ENCODE measurements at places on chromosomes 1 and 21.

GRCh38 chr1:42979036-42979430, 20.4 kb upstream of the SLC2A1 start:
- no peak for DNase-seq

- DNase-seq, result no peak
Observed at GRCh38 chr1:176575991-176576390, 113.0 kb downstream of the PAPPA2 start.

DNA sequence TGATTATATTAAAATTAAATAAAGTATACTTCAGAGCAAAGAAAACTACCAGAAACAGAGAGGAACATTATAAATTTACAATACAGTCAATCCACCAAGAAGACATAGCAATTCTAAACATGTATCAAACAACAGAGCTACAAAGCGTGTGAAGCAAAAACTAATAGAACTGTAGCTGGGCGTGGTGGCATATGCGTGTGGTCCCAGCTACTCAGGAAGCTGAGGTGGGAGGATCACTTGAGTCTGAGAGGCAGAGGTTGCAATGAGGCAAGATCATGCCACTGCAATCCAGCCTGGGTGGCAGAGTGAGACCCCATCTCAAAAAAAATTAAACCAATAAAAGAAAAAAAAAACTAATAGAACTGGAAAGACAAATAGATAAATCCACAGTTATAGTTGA, 12.3 kb downstream of the CCDC185 start:
- DNase-seq, result no peak

- DNase-seq, result no peak
Observed at GRCh38 chr21:45250914-45251634, 36.6 kb downstream of the POFUT2 start.

DNA sequence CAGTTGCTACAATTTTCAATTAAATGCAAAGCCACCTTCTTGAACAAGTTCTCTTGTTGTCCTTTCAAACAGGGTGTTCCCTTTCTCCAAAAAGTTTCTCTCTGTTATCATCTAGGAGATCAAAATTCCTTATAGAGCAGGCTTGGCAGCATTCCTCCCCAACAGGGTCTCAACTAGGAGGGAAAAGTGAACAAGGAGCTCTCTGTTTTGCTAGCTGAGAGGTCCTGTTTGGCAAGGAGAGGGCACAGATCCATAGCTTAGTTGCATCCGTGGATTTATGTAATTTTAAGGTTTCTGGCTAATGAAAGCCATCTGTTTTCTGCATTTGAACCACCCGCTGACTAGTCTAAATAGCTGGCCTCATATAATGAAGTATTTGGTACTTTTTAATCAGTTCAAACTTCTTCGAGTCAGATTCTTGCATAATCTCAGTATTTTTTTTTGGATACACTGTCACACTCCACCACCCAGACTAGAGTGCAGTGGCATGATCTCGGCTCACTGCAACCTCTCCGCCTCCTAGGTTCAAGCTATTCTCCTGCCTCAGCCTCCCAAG, 54.0 kb downstream of the APP start:
- no peak for DNase-seq

GRCh38 chr1:63836830-63837229, 63.0 kb downstream of the ROR1 start:
- no peak for DNase-seq

Data from putamen (tissue), 1 donor.